ENCODE measurements at places on chromosomes 1 and 21. TPM values are rescaled to one million over a fixed set of nuclear protein-coding genes. Genes with fewer than 3 reads are reported as not detected.

The NBPF4 gene
- total RNA-seq = not detected

The HES4 gene
- 32.3 TPM for total RNA-seq

The CD1D gene
- total RNA-seq = under 0.01 TPM

The IVL gene
- not detected for total RNA-seq

The MRPL9 gene
- 84.4 TPM for total RNA-seq

The MROH9 gene
- total RNA-seq = not detected

The AGT gene
- total RNA-seq = not detected

The DDR2 gene
- total RNA-seq = 1.1 TPM

The BEST4 gene
- under 0.01 TPM for total RNA-seq

The ADAM30 gene
- not detected for total RNA-seq

The CD84 gene
- total RNA-seq = not detected

The AGMAT gene
- 0.50 TPM for total RNA-seq

The EVI5 gene
- 36.2 TPM for total RNA-seq

The CADM3 gene
- total RNA-seq = 0.06 TPM

The NTNG1 gene
- 0.32 TPM for total RNA-seq

The CHTOP gene
- 20.4 TPM for total RNA-seq

The ASPM gene
- 26.7 TPM for total RNA-seq
